ENCODE measurements at places on chromosomes 2 and 18.

DNA sequence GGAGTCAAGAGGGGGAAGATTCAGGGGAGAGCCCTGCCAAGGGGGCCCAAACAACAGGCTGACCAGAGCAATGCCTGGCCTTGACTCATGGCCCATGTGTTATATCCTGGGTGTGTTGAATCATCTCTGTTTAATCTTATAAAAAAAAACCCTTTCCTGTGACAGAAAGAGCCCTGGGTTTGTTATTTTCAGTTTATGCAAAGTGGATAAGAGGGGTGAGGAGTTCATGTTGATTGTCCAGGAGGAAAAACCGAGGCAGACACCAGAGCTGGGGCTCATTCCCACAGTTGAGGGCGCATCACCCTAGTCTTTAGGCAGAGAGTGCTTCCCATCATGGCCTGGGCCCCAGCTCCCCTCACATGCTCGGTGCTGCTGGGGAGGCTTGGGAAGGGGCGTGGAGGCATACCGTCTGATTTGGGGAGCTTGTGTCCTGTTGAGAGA, 30.9 kb upstream of the IL37 start:
- no peak for DNase-seq

DNA sequence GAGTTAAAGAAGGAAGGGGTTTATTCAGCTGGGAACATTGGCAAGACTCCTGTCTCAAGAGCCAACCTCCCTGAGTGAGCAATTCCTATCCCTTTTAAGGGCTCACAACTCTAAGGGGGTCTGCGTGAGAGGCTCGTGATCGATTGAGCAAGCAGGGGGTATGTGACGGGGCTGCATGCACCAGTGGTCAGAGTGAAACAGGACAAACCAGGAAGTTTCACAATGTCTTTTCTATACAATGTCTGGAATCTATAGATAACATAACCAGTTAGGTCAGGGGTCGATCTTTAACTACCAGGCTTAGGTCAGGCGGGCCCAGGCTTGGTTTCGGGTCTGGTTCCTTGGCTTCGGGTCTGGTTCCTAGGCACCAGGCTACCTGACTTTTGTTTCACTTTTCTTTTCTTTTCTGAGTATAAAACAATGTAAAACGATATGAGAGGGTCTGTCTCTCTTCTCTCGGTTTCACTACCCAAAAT, 30.1 kb upstream of the LIPG start:
- DNase-seq = no peak

DNA sequence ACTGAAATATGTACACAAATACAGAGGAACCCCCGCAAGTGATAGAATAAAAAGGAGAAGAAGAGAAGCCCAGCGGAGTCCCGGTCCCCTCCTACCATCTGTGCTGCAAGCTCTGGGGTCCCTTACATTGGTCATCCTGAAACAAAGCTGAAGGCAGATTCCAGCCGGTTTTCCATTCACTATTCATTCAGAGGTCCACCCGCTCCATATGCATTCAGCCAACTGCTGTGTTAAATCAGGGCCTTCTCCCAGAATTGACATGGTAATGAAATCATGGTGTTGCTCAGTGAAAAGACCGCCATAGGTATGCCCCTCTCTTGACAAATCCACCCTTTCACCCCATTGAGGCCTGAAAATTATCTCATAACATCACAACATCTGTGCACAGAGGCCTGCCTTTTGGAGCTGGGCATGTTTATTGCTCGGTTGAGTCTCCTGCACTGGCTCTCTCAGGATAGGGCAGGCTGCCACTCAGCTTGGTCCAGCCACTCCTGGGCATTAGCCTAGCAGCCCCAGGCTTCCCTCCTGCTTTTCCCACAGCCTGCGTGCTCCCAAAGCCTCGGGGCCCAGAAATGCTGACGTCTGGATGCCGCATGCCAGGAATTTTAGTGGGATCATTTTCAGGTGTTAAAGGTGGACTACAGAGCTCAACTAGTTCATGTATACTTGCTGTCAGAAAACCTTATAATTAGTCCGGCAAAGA, 39.3 kb upstream of the ID2 start:
- no peak for DNase-seq

DNA sequence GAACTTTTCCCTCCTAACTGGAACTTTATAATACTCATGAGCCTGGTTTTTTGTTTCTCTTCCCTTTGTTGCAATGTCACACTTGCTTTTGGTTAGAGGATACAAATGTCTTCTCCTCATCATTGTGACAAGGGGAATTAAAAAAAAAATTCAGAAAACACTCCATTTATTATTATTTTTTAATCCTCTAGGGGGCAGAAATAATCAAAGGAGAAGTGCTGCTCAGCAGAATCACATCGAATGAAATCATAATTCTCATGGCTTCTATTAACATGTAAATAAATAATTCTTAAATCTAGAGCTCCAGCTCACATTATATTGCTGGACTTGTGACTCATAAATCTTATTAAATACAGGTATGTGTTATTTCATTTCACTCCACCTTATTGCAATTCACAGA, 273.8 kb downstream of the TRIB2 start:
- no peak for DNase-seq

DNA sequence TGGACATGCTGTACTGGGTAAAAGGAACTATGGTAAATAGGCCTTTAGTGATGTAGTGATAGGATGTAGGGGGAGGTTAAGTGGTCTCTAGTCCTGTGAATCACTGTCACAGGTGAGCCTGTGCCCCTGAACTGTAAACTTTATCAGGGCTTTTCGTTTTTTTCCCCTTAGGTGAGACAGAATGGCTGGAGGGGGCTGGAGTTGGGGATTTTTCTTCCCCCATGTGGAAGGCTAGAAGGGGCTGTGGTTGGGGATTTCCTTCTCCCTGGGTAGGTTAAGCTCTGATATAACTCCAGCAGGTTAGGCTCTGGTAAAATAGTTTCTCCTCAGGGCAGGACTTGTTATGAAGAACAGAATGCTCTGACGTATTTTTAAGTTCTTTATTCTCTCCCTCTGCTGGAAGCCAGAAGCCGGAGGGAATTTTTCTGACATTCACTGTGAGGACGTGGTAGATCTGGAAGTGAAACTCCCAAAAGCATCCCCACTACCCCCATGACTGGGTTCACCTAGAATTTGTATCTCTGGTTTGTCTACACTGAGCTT, 28.5 kb downstream of the PIKFYVE start:
- DNase-seq = no peak

DNA sequence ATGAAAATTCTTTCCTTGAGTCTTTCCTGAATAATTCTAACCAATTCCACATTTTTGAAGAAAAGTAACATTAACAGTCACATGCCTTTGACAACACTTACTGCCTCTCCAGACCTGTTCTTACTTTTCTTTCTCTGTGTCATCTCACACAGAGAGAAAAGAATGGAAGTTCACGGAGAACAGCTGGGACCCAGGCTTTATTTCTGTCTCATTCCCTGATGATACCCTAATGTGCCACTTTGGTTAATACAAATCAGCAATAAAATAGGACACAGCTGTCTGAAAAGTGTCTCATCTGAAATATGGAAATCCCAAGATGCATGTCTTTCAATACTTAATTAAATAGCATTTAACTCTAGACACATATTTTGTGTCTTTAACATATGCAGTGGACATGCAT, 42.1 kb upstream of the RAB27B start:
- no peak for DNase-seq

DNA sequence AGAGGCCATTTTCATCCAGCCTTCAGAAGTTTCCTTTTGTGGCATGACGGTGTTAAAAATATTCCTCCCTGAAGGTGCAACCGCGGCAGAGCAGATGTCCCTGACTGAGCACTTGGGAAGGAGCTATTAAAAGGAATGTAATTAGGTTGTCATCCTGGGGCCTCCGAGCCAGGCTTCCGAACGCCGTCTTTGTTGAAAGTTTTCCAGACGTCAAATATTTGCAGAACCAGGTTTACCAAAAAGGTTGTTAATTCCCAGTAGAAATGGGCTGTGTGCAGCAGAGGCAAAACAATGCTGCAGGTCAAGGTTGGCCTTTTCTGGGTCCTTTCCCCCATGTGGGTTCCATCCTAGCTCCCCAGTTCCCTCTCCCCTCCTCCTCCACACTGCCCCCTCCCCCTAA, 110.0 kb upstream of the STPG4 start:
- DNase-seq = no peak

DNA sequence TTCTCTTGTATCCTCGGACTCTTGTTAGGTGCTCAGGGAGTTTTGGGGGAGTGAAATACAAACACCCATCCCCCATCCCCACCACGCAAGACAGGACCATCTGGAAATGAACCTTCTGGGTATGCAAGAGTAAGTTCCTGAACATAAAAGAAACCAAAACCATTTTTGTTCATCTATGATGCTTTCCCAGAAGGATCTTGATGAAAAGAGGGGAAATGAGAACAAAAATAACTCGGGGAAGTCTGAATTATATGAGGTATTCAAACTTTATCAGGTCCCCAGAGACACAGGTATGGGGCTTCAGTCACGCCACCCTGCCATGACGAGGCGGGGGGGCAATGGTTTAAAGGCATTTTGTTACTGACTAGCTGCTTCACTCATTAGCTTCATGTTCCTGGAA, 68.6 kb upstream of the DNMT3A start:
- DNase-seq = no peak

- DNase-seq = no peak
Observed at GRCh38 chr2:30031184-30031583, 109.8 kb upstream of the ALK start.

GRCh38 chr2:119482481-119483394, 41.5 kb downstream of the SCTR start:
- DNase-seq = no peak

DNA sequence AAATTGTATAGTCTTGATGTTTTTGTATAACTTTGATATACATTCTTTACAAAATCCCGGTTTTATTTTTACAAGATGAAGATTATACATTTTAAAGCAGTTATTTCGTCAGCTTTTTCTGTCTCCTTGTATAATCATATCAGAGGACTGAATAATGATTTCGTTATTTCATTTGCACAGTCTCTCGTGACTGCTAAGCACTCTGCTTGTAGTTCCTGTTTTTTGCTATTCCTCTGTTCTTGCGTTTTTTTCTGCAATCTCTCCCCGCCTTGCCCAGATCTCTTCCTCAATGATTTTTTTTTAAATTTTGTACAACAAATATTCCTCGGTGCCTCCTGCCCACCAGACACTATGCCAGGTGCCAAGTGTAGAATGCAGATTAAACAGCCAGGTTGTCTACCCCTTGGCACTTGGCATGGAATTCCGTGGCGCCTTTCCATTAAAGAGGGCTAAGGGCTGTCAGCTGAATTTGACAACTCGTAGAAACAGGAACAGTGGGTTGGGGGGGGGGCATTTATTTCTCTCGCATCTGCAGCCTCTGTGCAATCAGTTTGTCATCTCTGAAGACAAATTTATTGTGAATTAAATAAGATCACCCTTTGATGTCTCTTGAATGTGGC, 69.6 kb downstream of the KLHL29 start:
- DNase-seq = no peak

DNA sequence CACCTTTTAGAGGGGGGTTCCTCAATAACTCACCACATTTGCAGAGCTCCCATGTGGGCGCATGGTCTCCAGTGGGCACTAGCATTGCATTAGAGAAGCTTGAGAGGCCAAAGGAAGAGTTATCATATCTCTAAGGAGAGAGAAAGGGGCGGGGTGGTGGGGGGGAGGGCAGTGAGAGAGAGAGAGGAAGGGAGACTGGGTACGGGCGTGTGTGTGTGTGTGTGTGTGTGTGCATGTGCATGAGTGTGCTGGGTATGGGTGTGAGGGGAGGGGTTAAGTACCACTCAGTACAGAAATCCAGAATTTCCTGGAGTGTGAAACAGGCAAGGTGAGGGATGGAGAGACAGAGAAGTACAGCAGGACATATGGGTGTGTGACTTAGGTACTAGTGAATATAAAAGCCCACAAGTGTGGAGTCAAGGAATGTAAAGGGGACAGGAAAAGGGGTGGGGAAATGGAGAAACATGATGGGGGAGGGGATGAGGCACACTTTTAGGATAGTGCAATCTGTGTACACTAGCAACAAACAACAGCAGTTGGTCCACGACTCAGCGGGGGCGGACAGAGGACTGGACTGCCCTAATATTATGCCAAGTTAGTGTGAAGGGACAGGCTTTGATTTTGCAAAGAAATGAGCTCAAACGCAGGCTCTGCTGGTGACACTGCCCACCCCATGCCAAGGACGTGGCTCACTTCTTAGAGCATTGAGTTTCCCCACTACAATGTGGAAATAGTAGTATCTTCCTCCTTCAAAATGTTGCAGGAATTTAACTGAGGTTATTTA, 91.3 kb downstream of the SPRED2 start:
- no peak for DNase-seq

DNA sequence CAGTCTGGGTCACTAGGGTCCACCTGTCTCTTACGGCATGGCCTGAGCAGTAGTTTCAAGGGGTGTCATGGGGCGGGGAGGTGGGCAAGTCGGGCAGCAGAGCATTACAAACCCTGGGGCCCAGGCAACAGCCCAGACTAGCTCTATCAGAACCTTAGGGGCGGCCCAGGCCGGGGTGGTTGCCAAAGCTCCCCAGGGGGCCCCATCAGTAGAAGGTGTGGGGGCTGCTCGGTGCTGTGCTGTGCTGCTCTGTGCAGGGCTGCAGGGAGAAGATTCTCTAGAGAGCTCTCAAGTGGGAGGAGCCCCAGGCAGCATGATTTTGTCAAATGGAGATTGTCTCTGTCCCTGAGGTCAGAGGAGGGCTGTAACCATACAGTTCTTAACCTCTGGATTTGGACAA, 36.4 kb upstream of the SLC14A1 start:
- no peak for DNase-seq
